Stimulated activated CD8-positive, alpha-beta memory T cell treated with anti-CD3 and anti-CD28 coated beads, Interleukin-4, amount 100 ng/mL, for 4 hours (primary cell): ENCODE measurements at places on chromosomes 6 and 20.

DNA sequence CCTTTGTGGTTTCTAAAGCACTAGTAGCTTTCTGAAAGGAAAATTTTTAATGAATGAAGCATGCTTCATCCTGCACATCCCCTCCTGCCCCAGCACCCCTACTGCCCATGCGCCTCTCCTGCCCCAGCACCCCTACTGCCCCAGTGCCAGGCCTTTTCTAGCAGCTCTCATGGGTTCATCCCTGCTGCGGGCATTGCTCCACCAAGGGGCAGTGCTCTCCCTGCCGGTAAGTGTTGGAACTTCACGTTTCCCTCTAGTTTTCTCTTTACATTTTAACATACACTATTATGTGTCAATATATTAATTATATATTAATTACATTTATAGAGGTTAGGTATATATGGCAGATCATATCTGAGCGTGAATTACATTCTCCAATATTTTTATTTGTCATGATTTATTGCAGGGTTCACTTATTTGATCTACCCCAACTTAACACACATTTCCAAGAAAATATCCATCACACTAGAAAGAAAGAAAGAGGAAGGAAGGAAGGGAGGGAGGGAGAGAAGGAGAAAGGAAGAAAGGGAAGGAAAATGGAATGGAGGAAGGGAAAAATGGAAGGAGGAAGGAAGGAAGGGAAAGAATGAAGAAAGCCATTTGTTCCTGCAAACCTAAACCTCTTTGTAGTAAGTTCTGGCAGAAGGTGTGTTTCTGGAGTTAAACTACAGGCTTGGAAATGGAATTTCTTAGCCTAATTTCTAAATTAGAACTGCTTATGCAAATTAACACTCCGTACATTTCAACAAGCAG, 46.8 kb downstream of the CEP43 start:
- DNase-seq = no peak

- DNase-seq = no peak
Observed at GRCh38 chr6:4316867-4317400, 181.6 kb upstream of the ECI2 start.

DNA sequence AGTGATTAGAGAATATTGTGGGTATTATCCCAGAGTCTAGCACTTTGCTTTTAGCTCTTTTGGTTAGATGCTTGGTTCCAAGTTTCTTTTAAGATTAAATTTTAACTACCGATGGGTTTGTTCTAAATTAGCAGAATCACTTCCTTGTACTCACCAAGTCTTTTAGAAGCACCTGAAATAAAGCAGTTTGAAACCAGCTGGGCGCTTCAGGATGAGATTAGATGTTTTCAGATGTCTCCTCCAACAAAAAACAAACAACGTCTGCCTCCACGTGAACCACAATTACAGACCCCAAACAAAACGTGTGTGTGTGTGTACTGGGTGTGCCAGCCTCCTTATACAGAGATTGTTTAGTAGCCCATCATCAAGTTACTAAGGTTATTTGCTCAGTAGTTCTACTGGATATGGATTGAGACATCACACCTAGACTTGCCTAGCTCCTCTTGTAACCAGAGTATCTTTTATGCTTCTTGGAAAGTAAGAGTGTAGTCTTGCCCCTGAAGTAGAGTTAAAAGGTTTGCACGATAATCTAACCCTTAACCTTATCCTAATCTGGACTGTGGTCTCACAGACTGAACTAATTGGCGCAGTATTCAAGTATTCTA, 2.3 kb downstream of the DSTN start:
- DNase-seq = no peak

- no peak for DNase-seq
Observed at GRCh38 chr20:58762120-58762519, 69.5 kb downstream of the NPEPL1 start.

DNA sequence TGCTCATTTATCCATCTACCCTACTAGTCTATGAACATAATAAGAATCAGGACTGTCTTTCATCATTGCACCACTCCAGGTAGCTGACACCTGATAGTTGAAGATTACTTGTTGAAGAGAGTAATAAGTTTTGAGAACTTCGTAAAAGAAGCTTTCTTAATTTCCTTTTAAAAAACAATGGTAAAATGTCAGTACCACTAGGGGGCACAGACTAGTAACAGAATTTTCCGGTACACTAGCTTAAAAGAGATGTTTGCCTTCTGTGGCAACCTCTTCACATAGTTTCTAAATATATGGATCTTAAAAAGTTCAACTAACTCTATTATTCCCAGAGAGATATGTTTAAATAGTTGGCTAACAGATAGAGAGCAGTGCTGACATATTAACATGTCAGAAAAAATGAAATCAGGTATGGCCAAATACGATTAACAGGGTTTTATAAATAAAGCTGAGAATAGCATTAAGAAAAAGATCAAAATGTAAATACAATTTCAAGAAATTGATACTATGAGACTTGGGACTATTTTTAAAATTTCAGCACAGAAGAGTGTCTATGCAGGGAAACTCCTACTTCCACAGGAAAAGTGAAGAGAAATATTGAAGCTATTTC, 5.4 kb upstream of the KCNQ5 start:
- DNase-seq = no peak

DNA sequence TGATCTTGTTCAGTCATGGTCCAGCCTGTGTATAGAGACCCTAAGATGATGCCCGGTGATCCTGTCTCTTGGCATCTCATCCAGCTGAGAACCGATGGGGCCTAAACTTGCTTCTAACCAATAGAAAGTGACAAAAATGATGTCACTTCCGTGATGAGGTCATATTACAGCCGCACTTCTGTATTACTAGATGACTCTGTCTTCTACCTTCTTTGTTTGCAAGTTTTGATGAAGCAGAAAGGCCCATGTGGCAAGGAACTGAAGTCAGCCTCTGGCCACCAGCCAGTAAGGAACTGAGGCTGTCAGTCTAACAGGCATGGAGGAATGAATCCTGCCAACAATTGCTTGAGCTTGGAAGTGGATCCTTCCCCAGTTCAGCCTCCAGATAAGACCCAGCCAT, 32.8 kb upstream of the HLA-C start:
- no peak for DNase-seq

DNA sequence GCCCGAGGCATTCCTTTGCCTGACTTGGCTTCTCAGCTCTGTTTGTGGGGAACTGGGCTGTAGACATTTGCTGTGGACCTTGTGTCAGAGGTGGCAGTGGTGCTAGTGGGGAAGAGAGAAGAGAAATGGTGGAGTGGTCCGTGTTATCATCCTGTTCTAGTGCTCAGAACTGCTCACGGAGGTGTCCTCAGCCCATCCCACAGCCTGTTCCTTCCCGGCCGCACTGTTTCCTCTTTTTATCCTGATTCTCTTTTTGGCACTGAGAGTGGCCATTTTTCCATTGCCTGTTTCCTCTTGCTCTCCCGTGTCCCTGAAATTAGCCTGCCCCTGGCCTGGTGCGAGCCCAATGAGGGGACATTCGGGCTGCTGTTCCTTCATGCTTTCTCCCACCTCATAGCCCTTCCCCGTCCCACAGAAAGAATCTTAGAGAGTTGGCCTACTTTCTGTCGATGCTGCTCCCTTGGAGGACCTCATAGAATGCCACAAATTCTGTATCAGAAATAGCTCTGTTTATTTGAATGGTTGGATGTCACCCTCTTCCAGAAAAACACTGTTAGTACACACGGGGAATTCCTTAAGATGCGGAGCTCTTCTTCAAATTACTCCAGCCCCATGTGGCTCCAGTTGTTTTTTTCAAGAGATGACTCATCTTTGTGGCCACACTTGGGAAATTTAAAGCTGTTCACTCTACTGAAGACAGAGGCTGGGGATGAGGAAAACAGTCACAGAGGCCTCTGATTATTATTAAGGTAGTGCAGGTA, 26.1 kb downstream of the FARS2 start:
- DNase-seq = no peak

DNA sequence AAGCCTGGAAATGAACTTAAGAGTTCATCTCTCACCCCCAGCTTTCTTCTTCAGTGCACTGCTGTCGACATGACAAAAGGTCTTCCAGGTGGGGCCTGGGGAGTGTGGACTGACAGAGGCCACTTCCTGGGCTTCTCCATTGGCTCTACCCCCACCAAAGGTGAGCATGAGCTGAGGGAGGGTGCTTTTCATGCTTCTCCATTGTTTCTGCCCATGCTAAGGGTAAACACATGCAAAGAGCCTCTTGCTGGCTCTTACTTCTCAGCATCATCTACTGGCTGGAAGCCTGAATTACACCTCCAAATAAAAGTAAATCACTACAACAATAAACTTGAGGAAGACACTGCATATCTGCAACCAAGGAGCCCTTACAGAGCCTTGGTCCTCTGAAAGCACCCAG, 227.2 kb downstream of the EPM2A start:
- no peak for DNase-seq

GRCh38 chr6:141587482-141588266, 545.1 kb upstream of the GJE1 start:
- DNase-seq = no peak

DNA sequence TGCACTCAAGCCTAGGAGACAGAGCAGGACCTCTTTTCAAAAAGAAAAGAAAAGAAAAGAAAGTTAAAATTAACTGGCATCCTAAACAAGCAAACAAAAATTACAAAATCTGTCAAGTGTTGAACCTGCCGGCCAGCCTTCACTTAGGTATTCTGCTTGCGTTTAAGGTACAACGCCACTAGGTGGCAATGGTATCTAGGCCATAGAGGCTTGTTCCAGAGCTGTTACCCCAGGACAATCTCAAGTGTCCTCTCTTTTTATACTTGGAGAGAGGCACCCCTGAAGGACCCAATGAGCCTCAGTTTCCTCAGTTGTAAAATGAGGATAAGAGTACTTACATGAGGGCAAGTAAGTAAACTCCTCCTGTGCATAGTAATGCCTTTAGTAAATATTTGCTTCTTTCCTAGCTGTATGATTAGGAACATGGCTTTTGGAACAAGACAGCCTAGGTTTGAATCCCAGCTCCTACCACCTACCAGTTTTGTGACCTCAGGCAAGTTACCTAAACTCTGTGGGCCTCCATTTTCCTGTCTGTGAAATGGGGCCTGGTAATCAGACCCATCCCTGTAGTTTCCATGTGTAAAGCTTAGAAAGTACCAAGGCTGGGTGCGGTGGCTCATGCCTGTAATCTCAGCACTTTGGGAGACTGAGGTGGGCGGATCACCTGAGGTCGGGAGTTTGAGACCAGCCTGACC, 5.8 kb upstream of the PACSIN1 start:
- no peak for DNase-seq

GRCh38 chr6:162541019-162541601, 186.5 kb downstream of the PRKN start:
- no peak for DNase-seq

- no peak for DNase-seq
Observed at GRCh38 chr6:120147071-120147871, 797.7 kb upstream of the MAN1A1 start.

GRCh38 chr6:5684320-5685053, 322.2 kb downstream of the NRN1 start:
- no peak for DNase-seq

- no peak for DNase-seq
Observed at GRCh38 chr6:33543116-33543515, 37.0 kb downstream of the BAK1 start.

DNA sequence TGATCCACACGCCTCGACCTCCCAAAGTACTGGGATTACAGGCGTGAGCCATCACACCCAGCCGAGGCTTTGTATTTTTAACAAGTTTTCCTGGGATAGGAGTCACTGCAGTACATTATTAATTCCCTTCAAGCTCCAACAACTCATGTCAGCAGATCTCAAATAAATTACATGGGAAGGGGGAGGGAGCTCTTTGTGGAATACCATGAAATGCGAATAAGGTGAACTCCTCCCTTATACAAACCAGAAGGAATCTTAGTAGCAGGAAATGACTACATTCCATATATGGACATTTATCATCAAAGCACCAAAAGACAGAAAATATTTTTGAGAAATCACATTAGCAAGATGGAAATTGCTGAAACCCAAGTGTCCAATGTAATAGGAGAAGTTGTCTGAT, 2.9 kb downstream of the GSS start:
- DNase-seq = no peak

- DNase-seq = no peak
Observed at GRCh38 chr6:27168108-27168507, 79.4 kb upstream of the PRSS16 start.

GRCh38 chr6:1372690-1373089, 16.7 kb upstream of the FOXF2 start:
- DNase-seq = no peak

DNA sequence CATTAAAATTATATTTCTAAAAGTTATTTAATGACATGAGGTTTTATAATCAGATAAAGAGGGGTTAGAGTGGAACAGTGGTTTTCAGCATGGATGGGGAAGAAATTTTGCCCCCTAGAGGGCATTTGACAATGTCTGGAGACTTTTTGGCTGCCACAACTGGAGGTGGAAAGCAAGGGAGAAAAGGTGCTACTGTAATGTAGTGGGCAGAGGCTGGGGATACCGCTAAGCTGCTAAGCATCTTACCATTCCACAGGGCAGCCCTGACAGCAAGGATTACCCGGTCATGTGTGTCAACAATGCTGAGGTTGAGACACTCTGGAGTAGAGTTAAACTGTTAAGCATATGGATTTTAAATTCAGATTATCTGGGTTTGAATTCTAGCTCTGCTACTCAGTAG, 52.9 kb upstream of the FABP7 start:
- DNase-seq = no peak

DNA sequence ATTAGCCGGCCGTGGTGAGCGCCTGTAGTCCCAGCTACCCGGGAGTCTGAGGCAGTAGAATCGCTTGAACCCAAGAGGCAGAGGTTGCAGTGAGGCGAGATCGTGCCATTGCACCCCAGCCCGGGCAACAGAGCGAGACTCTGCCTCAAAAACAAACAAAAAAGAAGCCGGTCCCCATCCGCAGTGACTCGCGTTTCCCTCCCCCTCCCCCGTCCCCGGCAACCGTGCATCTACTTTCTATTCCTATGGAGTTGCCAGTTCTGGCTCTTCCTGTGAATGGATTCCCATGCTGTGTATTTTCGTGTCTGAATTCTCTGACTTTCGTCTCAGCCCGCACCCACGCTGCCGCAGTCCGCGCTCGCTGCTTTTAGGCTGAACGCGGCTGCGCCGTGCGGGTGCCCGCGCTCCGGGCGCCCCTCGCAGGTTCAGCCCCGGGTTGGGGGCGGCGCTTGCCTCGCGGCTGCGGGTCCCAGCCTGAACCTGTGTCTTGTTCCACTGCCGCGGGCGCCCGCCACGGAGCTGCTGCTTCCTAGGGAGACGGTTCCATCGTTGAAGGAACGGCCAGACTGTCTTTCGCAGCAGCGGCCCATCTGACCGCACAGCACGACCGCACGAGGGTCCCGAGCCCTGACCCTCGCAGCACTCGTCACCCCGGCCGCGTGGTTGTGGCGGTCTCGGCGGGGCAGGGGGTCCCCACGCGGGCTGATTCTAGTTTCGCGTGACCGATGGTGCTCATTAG, 1.1 kb upstream of the MRGBP start:
- DNase-seq = peak; percentile 45

GRCh38 chr6:34053721-34054120, 92.2 kb downstream of the GRM4 start:
- DNase-seq = no peak

- DNase-seq = no peak
Observed at GRCh38 chr6:2037237-2037926, 208.0 kb downstream of the GMDS start.

GRCh38 chr20:42484335-42484734, 705.4 kb downstream of the PTPRT start:
- DNase-seq = no peak
